ENCODE measurements at places on chromosomes 2 and 18. TPM values are rescaled to one million over a fixed set of nuclear protein-coding genes. Genes with fewer than 3 reads are reported as not detected.

Gene KIAA2012
- 0.11 TPM for polyA plus RNA-seq

Gene PNPT1
- 30.1 TPM for polyA plus RNA-seq

Gene PHOSPHO2
- 19.1 TPM for polyA plus RNA-seq

Gene L3MBTL4
- 4.1 TPM for polyA plus RNA-seq

- DNase-seq: no peak
Measured at GRCh38 chr2:224034017-224034416, 5.1 kb downstream of the SERPINE2 start.

- peak; percentile 27 for DNase-seq
Measured at GRCh38 chr2:237092920-237093781, 7.5 kb downstream of the COPS8 start.

DNA sequence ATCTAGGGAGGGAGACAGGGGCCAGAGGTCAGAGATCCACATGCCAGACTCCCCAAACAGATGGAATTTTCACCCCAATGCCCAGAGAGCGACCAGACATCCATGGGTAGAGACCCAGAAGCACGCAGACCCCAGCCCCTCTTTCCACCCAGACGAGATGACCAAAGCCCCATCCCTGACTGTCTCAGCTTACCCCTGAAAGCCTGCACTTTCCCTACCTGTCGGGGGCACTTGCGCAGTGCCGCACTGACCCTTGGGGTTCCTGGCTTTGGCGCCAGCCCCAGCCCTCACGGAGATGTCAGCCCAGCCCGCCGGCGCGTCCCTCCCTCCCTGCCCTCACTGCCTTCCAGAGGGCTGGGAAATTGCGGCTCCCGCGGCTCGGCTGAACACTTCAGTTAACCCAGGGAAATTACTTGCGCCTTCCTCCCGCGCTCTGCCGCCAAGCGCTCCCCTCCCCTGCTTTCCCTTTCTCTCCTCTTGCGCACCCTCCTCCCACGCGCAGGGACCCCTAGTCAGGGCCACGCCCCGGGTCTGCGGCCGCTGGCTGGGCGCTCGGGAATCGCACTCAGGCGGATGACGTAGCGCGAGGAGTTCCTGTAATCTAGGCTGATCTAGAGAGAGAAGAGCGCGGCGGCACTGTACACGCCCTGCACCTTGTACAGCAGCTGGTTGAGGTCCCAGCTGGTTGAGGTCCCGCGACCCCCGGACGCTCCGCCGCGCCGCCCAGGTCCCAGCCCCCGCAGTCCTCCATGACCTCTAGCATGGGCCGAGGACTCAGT lies 12.0 kb downstream of the ALPG start:
- peak; percentile 52 for DNase-seq

- DNase-seq: no peak
Measured at GRCh38 chr2:158664987-158665386, 130.1 kb upstream of the DAPL1 start.

- DNase-seq: no peak
Measured at GRCh38 chr2:166148500-166149400, 20.9 kb upstream of the SCN1A start.

GRCh38 chr2:67208887-67209500 lies 188.1 kb upstream of the ETAA1 start:
- DNase-seq: no peak

- DNase-seq: no peak
Measured at GRCh38 chr18:76348267-76349066, 146.6 kb downstream of the ZNF516 start.

- DNase-seq: peak; percentile 23
Measured at GRCh38 chr18:69401226-69401971, 711 bp downstream of the DOK6 start.

- no peak for DNase-seq
Measured at GRCh38 chr18:5309888-5310470, 14.5 kb upstream of the ZBTB14 start.

GRCh38 chr18:579238-579637 lies 942 bp upstream of the CETN1 start:
- no peak for DNase-seq

- DNase-seq: no peak
Measured at GRCh38 chr2:119293254-119293653, 69.6 kb downstream of the STEAP3 start.

DNA sequence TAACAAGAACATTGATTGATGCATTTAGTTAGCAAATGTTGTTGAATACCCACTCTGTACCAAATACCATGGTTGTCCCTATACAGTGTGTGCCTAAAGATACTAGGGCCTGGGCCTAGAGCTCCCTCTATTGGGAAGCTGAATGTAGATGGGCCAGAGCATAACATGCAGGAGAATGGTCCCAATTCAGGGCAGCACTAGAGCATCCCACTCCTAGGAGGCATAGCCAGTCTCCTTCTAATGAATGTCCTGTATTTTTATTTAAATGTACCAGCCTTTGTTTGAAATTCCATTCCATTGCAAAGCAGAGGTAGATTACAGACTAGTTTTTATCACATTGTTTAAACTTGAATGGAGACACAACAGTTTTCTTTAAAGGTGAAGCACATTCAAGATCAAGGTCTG lies 90.6 kb downstream of the FEZ2 start:
- peak; percentile 51 for DNase-seq

DNA sequence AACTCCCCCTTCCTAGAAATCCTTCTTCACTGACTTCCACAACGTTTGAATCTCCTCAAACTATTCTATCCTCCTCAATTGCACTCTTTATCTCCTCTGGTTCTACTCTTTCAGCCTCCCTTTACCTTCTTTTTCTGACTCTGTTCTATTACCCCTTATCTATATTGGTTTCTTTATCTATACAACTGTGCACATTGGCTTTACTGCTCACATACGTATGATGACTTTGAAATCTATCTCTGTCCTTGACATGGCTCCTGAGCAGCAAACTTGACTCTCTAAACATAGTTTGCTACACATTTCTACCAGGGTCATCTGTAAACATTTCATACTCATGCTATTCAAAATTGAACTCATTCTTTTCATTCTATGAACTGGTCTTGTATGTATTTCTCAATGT lies 601.0 kb upstream of the LINC00305 start:
- no peak for DNase-seq
